ENCODE measurements at places on chromosomes 1 and 21.

DNA sequence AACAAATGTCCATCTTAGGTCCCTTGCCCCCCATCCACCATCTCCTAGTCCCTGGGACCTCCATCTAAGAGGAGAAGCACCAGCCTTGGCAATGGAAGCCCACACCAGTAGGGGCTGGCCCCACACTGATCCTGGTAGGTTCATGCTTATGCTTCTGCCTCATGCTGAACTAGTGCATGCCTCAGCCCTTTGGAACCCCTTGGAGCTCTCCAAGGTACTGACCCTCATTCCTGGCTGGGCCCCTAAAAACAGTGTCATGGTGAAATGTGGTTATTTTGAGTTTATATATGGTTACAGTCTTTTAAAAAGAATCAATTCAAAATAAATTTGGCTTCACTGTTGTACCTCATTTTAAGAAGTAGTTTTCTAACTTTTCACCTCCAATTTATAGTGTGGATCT lies 108.3 kb downstream of the HIVEP3 start:
- DNase-seq, result no peak

DNA sequence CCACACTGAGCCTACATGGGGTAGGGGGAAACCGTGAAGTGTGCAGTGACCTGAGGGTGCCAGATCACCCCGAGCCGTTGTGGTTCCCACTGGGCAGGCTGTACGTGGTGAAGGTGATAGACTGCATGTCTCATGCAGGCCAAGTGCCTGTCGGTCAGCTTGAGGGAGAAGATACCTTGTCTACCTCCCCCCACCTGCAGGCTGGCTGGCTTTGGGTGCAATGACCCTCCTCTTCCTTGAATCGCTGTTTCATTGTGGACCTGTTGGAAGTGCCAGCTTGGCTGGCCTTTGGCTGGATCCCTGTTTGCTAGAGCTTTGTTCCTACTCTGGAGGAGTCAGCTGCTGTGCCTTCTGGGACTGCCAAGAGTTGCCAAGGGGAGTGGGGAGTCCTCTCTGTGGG lies 92.5 kb downstream of the GALNT2 start:
- DNase-seq, result no peak

DNA sequence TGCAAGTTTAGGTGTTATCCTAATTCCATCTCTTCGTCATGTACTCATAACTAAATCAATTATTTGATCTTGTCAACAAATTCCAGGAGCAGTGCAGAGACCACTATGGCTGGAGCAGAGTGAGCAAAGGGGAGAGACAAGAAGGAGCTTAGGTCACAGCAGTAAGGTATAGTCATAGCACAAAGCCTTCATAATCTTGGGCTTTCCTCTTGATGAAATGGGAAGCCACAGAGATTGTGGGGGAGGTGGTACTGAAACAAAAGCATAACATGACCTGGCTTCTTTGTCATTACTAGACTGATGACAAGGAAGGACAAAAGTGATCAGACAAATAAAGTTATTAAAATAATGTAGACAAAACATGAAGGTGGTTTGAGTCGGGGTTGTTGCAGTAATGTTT lies 60.1 kb upstream of the PTGS2 start:
- DNase-seq, result peak; percentile 88

- DNase-seq, result no peak
Measured at GRCh38 chr1:15431571-15431948, 6.7 kb upstream of the CTRC start.

DNA sequence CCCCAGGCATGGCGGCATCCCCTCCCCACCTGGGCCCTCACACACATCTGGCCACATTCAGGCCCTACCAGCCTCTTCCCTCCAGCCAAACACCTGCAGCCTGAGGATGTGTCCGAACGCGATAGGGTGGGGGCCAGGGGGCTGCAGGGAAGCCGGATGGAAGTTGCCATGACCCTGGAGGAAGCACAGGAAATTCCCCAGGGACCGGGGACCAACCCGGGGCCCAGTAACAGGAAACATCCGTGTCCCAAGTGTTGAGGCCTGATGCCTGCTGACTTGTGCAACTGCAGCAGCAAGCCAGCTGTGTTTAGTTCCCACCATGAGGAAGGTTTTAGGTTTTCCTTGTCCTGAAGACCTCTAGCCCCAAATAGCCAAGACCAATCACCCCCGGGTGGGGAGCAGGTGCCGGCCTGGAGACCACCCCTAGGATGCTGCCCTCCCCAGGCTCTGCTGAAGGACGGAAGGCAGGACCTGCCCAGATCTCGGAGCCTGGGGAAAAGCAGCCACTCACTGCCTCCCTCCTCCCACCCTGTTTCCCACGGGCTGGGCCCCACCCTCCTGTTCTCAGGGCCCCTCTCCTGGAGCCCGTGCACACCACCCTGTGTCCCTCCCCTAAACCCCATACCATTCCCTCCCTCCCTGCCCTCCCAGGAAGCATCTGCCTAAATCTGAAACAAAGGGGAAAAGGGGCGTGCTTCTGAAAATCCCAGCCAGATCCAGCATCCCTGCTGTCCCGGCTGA lies 29.8 kb downstream of the MEGF6 start:
- no peak for DNase-seq

- no peak for DNase-seq
Measured at GRCh38 chr21:20270365-20271055, 727.7 kb upstream of the NCAM2 start.

- no peak for DNase-seq
Measured at GRCh38 chr1:42002220-42002619, 83.5 kb upstream of the HIVEP3 start.

- no peak for DNase-seq
Measured at GRCh38 chr1:214414691-214415090, 133.7 kb downstream of the SMYD2 start.

DNA sequence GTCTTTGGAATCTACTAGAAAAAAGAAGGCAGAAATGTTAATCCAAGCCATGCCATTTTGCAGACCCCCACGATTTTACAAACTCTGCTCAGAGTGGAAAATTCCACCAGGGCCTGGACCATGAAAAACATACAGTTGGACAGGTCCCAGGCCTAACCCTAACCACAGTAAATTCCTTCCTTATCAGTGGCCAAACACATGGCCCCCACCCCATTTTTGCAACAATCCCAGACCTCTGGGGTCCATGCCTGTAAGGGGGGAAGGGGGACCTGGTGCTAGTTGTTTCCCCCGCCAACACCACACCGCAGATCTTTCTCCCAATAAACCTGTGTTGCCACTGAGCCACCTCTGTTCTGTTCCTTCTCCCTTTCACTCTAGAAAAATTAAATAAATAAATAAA lies 1352.7 kb downstream of the AMY1C start:
- DNase-seq, result no peak

DNA sequence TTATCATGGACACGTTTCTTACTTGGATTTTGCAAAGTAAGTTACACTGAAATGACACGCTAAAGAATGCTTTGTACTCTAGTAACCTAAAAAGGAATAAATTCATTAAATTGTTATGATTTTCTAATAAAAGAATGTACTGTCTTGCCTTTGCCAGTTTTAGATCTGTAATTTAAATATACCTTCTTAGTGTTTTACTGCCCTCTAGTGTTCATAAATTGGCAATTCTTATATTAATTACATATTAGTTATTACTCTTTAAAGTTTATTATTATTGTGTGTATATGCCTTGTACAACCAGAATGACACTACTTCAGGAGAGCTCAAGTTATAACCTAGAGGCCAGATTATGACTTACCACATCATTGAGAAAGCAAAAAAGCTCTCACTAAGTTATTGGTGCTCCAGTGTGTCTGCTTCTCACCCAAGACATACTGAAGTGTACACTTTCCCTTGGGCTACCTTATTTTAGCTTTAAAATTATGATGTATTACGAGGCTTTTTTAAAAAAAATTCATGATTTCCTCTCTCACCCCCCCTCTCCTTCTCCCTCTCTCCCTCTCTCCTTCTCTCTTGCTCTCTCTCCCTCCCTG lies 169.9 kb downstream of the HS2ST1 start:
- DNase-seq, result no peak

DNA sequence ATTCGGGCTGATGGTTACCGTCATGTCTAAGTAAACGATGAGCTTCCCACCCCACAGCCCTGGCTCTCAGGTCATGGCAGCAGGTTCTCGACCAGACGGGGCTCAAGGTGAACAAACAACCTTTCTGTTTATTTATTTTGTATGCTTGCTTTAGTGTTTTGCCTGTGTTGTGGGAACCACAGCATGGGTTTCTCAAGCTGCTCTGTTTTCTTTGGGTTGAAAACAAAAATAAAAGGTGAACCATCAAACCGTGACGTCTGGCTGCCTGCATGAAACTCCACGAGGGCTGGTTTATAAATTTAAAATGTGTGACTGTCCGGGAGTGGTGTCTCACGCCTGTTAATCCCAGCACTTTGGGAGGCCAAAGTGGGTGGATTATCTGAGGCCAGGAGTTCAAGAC lies 28.0 kb downstream of the TMEM51 start:
- no peak for DNase-seq

DNA sequence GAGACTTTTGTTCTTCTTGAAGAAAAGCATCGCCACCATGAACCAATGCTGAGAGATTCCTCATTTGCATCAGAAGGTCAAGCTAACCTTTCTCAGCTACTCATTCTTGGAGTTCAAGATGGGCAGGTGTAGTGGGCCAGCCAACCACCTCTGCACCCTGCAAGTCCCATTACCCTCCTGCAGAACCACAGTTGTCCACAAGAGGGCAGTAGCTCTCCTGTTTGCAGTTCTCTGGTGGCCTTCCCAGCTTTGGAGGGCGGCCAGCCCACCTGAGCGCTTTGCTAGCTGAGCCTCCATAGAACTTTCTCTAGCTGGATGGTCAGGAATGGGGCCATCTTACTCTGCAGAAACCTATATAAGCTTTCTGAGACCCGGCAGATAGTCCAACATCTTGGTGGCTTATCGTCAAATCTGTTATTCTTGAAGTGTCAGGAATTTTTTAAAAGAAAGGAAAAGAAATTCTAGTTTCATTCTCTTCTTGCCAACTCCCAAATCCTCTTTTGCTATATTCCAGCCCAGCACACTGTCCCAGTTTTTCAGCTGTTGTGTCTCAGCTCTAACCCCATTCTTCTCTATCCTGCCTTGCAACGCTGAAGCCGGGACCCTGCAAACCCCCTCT lies 11.0 kb upstream of the LMX1A start:
- DNase-seq, result peak; percentile 57

DNA sequence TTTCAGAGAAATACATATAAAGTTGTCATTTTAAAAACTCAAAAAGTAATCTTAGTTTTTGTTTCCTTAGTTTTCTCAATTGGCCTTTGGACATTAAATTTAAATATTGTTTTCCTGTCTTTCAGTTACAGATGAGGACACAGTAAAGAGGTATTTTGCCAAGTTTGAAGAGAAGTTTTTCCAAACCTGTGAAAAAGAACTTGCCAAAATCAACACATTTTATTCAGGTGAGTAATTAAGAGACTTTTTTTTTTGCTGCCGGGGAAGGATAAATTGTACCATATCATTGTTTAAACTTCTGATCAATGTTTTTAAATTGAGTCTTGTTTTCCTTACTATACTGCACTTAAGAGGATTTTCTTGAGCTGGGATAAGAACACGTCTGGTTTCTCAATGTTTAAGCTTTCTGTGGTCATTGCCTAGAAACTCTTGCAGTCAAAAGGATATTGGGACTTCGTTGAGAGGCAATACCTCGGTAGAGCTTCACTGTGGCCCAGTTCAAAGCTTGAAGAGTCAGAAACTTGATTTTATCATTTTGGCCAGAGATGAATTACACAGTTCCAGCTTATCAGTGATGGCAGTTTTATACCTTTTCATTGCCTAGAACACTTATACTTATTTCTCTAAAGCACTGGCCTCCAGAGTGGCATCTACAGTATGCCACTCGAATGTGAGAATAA lies 124.9 kb upstream of the KIAA1614 start:
- no peak for DNase-seq

DNA sequence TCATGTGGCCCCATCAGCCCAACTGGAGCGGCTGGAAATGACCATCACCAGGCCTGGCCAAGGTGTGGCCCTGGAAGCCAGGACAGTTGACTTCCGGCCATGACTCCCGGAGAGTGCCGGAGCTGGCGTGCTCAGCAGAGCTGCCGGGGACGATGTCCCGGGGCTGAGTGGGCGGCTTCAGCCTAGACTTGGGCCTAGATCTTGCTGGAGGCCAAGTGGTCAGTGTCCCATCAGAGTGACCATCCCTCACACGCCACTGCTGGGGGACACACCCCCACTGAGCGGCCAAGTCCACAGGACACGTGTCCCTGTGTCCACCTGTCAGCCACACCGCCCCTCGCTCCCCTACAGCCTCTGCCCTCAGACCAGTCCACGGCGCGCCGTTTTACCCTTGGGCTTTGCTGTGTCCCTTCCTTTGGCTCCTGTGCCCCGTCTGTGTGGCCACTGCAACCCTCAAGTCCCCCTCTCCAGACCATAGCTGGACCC lies 4.0 kb downstream of the FAAP20 start:
- no peak for DNase-seq

GRCh38 chr1:185058876-185059275 lies 13.5 kb downstream of the RNF2 start:
- no peak for DNase-seq

GRCh38 chr1:80962564-80962963 lies 838.2 kb upstream of the ADGRL2 start:
- no peak for DNase-seq

- peak; percentile 13 for DNase-seq
Measured at GRCh38 chr21:27700974-27701614, 734.2 kb upstream of the ADAMTS5 start.

- no peak for DNase-seq
Measured at GRCh38 chr1:107804741-107805140, 160.2 kb downstream of the VAV3 start.

GRCh38 chr1:181661569-181661968 lies 178.3 kb downstream of the CACNA1E start:
- DNase-seq, result no peak

- no peak for DNase-seq
Measured at GRCh38 chr1:228294717-228295116, 86.9 kb downstream of the OBSCN start.

DNA sequence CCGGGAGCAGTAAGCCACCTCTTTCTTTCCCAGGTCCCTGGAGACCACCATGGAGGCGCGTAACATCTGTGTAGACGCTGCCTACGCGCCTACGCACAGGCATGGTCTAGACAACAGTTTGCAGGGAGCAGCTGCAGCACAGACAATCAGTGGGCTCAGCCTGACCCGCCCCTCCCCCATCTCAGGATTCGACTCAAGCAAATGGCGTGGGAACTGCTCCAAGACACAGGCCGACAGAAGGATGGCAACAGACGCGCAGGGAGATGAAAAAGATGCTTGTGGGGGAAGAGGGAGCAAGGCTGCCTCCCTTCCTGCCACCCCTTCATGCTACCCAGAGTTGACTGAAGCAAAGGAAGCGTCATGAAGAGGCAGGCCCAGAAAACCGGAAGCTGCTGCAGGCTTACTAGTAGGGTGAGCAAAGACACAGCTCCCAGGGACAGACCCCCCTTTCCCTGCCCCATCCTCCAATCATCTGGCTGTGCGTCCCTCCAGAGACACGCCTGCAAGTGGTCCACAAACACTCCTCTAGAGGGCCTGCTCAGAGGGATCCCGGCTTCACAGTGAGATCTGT lies 19.5 kb downstream of the STK40 start:
- peak; percentile 82 for DNase-seq

DNA sequence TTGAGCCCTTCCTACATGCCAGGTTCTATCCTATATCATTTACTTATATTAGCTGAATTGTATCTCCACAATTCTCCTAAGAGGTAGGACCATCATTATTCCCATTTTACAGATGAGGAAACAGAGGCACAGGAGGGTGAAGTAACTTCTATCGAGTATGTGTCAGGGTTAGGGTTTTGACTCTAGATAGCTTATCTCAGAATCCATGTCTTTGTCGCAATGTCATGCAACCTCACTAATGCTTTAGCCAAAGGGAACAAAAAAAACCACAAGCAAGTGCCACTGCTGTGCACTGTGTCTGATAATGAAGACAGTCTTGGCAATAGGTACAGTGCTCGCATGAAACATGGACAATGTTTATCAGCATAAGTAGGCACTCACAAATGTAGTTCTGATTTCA lies 95.4 kb upstream of the CLDN14 start:
- DNase-seq, result no peak

All from T-helper 2 cell (primary cell).